Naive B cell (primary cell): ENCODE measurements at places on chromosomes 12 and 14.

- peak; percentile 55 for DNase-seq
These were observed at the start of gene RNU6-7 for GRCh38 chr14:32201816-32202490. RNU6-7 (plus strand) TSS chr14:32202045.

DNA sequence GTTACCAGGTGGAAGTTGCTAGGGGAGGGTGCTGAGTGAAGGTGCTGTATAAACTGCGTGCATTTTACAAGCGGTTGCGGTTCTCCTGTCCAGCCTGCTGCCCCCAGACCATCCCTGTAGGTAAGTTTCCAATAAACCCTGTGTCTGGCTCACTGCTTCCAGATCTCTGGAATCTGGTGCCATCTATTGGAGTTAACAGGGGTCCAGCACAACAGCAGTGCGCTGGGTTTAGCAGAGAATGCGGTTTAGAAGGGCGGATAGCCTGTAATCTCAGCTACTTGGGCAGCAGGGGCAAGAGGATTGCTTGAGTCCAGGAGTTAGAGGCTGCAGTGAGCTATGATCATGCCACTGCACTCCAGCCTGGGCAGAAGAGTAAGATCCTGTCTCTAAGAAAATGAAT is 4.9 kb downstream of the AACS start:
- DNase-seq, result no peak

DNA sequence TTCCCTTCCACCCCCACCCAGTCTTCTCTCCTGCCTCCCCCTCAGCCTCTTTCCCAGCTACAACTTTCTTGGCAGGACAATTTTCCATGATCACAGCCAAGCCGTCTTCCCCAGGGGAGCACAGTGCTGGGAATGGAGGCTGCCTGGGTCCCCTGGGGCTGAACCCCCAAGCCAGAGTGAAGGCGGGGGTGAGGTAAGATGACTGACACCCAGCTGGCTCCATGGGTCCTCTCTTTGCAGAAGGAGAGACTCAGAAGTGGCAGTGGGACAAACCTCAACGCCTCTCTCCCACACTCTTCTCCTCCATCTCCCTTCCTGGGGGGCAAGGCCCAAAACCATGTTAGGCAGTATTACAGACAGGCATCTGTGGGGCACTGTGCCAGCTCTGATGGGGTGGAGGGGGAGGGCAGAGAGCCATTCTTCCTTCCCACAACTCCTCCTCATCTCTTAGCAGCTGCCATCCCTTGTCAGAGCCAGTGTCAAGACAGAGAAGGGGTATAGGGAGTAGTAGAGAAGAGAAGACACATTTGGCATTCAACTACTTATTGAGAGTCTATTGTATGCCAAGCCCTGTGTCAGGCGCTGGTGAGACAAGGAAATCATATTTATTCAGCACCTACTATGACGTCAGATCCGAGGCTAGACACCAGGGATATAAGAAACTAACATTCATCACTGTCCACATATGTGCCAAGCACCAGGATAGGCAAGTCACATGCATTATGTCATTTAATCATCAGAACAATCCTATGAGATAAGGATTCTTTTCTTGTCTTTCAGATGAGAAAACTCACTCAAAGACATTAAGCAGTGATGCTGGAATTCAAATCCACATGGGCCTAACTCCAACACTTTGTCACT is 3.6 kb downstream of the ITGA7 start:
- DNase-seq, result no peak

GRCh38 chr12:91009319-91009950 is 4.7 kb upstream of the EPYC start:
- no peak for DNase-seq

- DNase-seq, result no peak
These were observed 183.7 kb upstream of the DIO2 start for GRCh38 chr14:80395031-80395430.

DNA sequence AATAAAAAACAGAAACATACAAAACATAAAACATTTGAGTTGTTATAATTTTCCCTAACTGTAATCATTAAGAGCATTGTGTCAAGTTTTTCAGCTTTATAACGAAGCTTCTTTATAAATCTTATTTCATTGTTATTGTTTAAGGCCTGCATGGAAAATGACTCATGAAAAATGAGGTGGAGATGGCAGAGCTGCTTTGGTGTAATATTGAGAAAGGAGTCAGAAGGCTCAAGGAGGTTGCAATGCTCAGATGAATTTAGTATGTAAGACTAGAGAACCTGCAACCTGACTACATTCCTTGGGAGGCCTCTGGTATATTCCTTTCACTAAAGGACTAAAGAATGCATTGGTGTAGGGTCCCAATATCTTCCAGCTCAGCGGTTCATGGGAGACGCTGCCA is 61.5 kb downstream of the TMEM30B start:
- no peak for DNase-seq

GRCh38 chr14:95409477-95410272 is 90.0 kb upstream of the CLMN start:
- DNase-seq, result no peak

DNA sequence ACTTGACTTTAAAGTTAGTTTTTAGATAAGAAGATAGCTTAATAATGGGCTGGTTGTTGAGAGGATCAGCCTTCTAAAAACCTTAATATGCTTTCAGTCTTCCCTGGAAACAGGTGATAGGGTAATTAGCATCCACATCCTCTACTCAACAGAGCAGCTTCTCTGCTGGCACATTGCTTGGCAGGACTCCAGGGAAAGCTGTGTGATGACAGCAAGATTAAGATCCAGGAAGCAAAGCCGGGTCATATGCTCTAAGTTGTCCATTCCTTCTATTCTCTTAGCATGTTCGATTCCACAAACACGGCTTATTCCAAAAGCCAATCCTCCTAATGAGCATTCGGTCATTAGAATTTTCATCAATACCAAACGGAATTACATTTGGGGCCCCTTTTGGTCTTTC is 87.0 kb downstream of the HMGA2 start:
- DNase-seq, result no peak

- DNase-seq, result no peak
These were observed 7.2 kb downstream of the DNAI7 start for GRCh38 chr12:25187781-25188180.

DNA sequence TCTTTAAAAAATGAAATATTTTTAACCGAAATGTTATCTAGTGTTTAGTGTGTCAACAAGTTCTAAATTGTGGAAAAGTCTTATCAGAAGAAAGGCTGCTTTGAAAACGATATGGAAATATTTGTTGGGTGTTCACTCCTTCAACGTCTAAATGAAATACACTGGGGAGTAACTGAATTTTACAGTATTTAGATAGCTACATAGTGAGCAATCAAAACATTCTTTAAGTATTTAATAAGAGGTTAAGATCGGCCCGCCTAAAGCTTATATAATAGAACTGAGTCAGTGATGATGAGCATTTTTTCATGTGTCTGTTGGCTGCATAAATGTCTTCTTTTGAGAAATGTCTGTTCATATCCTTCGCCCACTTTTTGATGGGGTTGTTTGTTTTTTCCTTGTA is 228.3 kb downstream of the RAD51B start:
- no peak for DNase-seq

GRCh38 chr12:130083734-130084133 is 78.5 kb upstream of the FZD10 start:
- no peak for DNase-seq

DNA sequence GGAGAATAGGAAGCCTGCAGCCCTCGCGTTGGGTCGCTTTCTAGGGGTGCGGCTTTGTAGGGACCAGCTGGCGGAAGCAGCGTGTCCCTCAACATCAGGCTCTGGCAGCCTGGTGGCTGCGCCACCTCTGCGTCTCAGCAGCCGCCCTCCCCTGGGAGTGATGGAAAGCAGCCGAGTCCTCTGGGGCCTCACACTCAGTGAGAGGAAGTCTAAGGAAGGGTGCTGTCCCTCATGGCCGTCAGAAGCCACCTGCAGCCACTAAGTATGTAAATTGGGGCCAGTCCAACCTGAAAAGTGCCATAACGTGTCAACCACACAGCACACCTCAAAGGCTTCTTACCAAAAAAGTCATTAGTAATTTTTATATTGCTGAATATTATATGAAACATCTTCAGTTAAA is 80.3 kb downstream of the WDR20 start:
- DNase-seq, result peak; percentile 68

GRCh38 chr12:53071591-53072551 is 7.3 kb downstream of the SPRYD3 start:
- DNase-seq, result no peak

GRCh38 chr12:19574601-19575000 is 135.3 kb downstream of the AEBP2 start:
- no peak for DNase-seq

- DNase-seq, result peak; percentile 11
These were observed 113.5 kb upstream of the VASH1 start for GRCh38 chr14:76647697-76648298.

GRCh38 chr14:70648346-70648745 is 6.6 kb downstream of the TTC9 start:
- no peak for DNase-seq

DNA sequence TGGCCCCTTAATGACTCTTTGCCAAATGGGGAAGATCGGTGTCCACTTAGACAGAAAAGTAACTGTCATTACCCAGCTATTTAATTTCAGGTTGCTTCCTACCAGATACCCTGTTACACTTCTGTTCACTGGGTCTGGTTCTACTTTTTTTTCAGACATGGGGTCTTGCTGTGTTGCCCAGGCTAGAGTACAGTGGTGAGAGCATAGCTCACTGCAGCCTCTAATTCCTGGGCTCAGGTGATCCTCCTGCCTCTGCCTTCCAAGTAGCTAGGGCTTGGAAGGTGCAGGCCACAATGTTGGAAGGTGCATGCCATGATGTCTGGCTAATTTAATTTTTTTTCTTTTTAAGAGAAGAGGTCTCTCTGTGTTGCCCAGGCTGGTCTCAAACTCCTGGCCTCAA is 147.0 kb upstream of the ARHGAP5 start:
- DNase-seq, result no peak

DNA sequence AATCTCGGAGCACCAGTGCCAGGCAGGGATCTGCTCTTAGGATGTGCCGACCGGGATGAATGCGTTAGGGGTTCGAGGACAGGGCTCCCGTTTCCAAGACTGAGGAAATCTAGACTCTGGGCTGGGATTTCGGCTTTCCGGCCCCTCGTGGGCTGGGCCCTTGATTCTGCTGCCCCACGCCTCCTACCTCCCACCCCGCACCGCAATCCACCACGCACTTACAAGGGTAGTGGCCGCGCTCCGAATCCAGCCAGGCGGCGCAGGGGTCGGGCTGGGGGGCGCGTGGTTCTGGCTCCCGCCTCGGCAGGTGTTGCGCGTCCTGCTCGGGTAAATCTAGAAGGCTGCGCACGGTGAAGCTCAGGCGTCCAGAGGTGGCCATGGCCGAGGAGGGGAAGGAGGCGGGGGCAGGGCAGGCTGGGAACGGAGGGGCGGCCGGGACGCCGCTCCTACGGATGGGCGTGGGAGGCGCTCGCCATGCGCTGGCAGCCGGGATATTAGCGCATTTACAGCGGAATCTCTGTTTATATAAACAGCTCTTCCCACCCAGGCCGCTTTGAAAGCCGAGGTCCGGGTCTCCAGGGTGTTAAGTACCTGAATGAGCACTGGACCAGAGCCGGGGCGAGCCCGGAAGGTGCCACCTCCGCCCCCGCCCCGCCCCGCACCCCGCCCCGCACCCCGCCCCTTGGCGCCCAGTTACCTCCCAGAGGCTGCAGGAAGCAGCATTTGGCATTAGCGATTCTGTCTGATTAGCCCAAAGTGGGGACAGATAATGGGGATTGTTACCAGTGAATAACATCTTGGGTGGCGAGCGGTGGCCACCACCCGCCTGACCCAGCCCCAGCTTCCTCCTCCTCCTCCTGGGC is at the start of gene NKX2-8:
TSS of gene NKX2-8 (minus strand) at position 604 of the 863 bp plus-strand sequence. CDS start at position 379, 225 bp downstream.
- DNase-seq, result no peak

- DNase-seq, result no peak
These were observed 355.4 kb upstream of the FAR2 start for GRCh38 chr12:28793581-28794151.

GRCh38 chr12:89729946-89730459 is 21.4 kb upstream of the ATP2B1 start:
- DNase-seq, result no peak

GRCh38 chr14:104514156-104514848 is 65.3 kb upstream of the C14orf180 start:
- DNase-seq, result no peak

DNA sequence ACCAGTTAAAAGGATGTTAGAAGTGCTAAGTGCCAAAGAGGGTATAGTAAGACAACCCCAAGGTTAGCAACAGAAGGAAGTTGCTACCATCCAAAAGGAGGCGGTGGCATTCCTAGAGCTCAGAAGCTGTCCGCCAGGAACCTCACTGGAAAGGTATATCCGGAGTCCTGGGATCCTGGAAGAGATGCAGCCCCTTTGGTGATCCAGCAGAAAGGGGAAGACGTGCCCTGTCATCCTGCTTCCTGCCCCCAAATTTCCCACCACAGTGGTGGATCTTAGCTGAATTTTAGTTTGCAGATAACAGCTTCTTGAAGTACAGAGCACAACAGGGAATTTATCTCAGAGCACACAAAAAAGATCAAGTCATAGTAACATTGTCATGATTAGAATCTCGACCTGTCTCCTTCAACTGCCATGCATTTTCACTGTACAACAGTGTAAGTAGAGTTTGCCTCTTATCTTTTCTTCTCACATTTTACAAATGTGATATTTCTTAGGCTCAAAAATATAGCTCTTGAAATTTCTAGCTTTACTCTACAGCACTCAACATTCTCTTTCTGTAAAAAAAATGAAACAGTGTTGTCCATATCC is 526.3 kb downstream of the SOX5 start:
- no peak for DNase-seq

GRCh38 chr12:52007982-52008510 is 1.3 kb downstream of the TAMALIN start:
- no peak for DNase-seq

DNA sequence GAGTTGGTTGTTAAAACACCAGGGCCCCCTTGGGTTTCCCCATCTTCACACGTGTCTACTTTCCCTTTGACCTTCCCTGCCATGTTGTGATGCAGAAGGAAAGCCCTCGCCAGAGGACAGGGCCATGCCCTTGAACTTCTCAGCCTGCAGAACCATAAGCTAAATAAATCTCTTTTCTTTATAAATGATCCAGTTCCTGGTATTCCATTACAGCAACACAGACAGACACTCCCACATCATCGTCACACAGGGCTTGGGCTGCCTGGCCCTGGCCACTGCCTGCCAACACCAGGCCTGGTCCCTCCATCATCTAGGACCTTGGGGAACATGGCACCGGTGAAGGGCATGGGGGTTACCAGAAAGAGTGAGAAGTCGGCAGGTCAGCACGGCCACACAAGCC is 84.8 kb downstream of the DPF3 start:
- DNase-seq, result no peak

- no peak for DNase-seq
These were observed 15.7 kb upstream of the CIPC start for GRCh38 chr14:77082356-77082755.

- DNase-seq, result no peak
These were observed 213.0 kb downstream of the KITLG start for GRCh38 chr12:88367231-88367630.

- DNase-seq, result no peak
These were observed 25.5 kb upstream of the TXNRD1 start for GRCh38 chr12:104189915-104190555.

DNA sequence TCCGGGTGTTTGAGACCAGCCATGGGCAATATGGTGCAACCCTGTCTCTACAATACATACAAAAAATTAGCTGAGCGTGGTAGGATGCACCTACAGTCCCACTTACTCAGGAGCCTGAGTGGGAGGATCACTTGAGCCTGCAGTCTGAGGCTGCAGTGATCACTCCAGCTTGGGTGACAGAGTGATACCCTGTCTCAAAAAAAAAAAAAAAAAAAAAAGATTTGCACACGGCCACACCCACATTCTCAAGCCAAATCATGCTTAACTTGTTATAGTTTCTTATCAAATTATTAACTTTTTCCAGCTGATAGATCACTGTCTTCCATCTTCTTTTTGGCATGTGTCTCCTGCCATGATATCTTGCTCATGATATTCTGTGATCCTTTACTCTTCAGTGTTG is 6.8 kb downstream of the DRAM1 start:
- DNase-seq, result no peak
